SK-N-SH (cell line): ENCODE measurements at places on chromosomes 4 and X. TPM values are rescaled to one million over a fixed set of nuclear protein-coding genes. Genes with fewer than 3 reads are reported as not detected.

DNA sequence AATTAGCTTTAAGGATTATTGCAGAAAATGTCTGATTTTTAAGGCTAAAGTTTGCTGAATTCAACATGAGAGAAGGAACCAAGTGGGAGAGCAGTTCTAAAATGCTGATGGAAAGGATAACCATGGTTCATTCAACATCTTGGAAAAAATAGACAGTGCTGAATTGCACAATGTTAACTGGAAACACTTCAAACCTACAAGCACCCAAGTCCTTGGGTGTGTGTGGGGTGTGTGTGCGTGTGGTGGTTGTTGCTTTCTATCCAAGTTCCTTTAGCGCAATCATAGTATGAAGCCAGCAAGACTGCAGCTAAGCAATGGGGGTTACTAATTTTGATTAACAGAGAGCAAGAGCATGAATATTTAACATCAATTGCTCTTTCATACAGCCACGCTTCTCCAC, 29.3 kb upstream of the SCOC start:
- peaks cover 4% of the 10 kb centered on the region; the same call in 1 of the 2 replicates for H3K4me1 ChIP-seq
- no peak overlapping the region for H3K4me3 ChIP-seq
- H3K27me3 ChIP-seq, result no peaks in the 10 kb centered on the region; the same call in 1 of the 2 replicates
- H3K36me3 ChIP-seq, result no peaks in the 10 kb centered on the region
- no peak for DNase-seq

DNA sequence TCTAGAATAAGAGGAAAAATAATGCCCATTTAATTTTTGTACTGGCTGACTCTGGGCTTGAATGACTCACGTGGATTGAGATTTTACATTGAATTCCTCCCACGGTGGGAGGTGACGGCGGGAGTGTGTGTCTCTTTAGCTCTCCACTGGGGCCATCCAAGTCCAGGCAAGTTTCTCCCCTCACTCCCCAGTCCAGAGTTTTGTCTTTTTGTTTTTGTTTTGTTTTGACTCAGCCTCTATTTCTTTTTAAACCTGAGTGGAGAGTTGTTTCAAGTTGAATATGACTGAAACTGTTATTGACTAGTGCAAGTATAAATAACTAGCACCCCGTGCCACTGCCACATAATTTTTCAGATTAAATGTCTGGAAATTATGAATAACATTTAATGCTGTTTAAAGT, 13.6 kb downstream of the CHST7 start:
- H3K27me3 ChIP-seq, result no peaks in the 10 kb centered on the region
- no peak overlapping the region for H3K4me3 ChIP-seq
- H3K27ac ChIP-seq, result no peak overlapping the region
- no peak for DNase-seq

- no peak for DNase-seq
- no peaks in the 10 kb centered on the region for H3K27me3 ChIP-seq
- no peaks in the 10 kb centered on the region; the same call in 1 of the 2 replicates for H3K4me1 ChIP-seq
- H3K36me3 ChIP-seq, result peaks cover 34% of the 10 kb centered on the region; the same call in 1 of the 2 replicates
- no peak overlapping the region for H3K4me3 ChIP-seq
These were observed 544.8 kb upstream of the DIPK2B start for GRCh38 chrX:45745479-45745878.

GRCh38 chr4:7674706-7675105, 240.0 kb upstream of the PSAPL1 start:
- no peaks in the 10 kb centered on the region for H3K36me3 ChIP-seq
- H3K27ac ChIP-seq, result no peak overlapping the region
- no peak for DNase-seq
- H3K27me3 ChIP-seq, result no peaks in the 10 kb centered on the region
- H3K4me3 ChIP-seq, result no peak overlapping the region
- H3K4me1 ChIP-seq, result peaks cover 6% of the 10 kb centered on the region; the same call in 1 of the 2 replicates

DNA sequence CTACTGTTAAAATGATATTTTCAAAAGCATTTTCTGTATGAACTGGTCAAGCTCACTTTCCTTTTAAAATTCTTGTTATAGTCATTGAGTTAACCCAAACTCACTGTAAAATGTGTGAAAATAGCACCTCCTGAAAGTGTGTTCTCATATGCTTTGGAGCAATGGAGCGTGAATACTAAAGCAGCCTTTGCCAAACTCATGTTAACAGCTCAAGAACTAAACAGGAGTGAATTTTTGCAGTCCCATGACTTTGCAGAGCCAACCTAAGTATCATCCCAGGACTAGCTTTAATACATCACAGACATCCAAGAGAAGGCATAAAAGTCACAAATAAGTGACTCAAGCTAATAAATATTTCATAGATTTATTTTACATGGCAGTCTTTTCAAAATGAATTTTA, 2.3 kb downstream of the AMMECR1 start:
- H3K27ac ChIP-seq, result no peak overlapping the region; the same call in 1 of the 2 replicates
- H3K4me1 ChIP-seq, result no peaks in the 10 kb centered on the region; the same call in 1 of the 2 replicates
- DNase-seq, result no peak
- H3K27me3 ChIP-seq, result no peaks in the 10 kb centered on the region
- no peaks in the 10 kb centered on the region for H3K36me3 ChIP-seq

The LRBA gene
- polyA plus RNA-seq, result 11.4 and 14.5 TPM in 2 replicates

The KDR gene
- 0.02 TPM in 1 of 2 replicates, not detected in the other for polyA plus RNA-seq

The ARMCX6 gene
- 49.7 and 57.8 TPM in 2 replicates for polyA plus RNA-seq
